CD14-positive monocyte (primary cell): ENCODE measurements at places on chromosomes 11 and 22. TPM values are rescaled to one million over a fixed set of nuclear protein-coding genes. Genes with fewer than 3 reads are reported as not detected.

SPDYC gene
- polyA plus RNA-seq = not detected in 2 replicates

APOL4 gene
- 0.51 and 0.75 TPM in 2 replicates for polyA plus RNA-seq

GTPBP1 gene
- polyA plus RNA-seq = 36.9 and 41.4 TPM in 2 replicates

DRD4 gene
- not detected for polyA plus RNA-seq

OR5P2 gene
- not detected for polyA plus RNA-seq

MOB2 gene
- 22.1 TPM for polyA plus RNA-seq

CDKN1C gene
- polyA plus RNA-seq = 4.7 TPM

LRRC32 gene
- polyA plus RNA-seq = not detected

ISX gene
- polyA plus RNA-seq = not detected

ZNF70 gene
- 0.04 TPM for polyA plus RNA-seq

PATE3 gene
- polyA plus RNA-seq = not detected in 2 replicates

OR2D2 gene
- not detected in 2 replicates for polyA plus RNA-seq

PKP3 gene
- not detected in 2 replicates for polyA plus RNA-seq

SLC22A8 gene
- not detected for polyA plus RNA-seq

PATE2 gene
- not detected for polyA plus RNA-seq

SCO2 gene
- 39.5 TPM for polyA plus RNA-seq

LARGE2 gene
- 0.12 and 0.48 TPM in 2 replicates for polyA plus RNA-seq

ANGPTL5 gene
- not detected for polyA plus RNA-seq

KDM4D gene
- polyA plus RNA-seq = 0.03 and 0.10 TPM in 2 replicates

NAALAD2 gene
- not detected for polyA plus RNA-seq

VSIG2 gene
- not detected for polyA plus RNA-seq

ZNRF3 gene
- not detected for polyA plus RNA-seq

SCGB2A2 gene
- not detected for polyA plus RNA-seq

OR51E2 gene
- polyA plus RNA-seq = not detected

CEP164 gene
- polyA plus RNA-seq = 4.3 TPM

MISFA gene
- not detected for polyA plus RNA-seq

MMP10 gene
- polyA plus RNA-seq = not detected

NCAPH2 gene
- polyA plus RNA-seq = 18.1 TPM

PRG2 gene
- polyA plus RNA-seq = not detected

IL10RA gene
- polyA plus RNA-seq = 226 TPM

TRIM49B gene
- polyA plus RNA-seq = not detected in 2 replicates

GAL3ST1 gene
- polyA plus RNA-seq = not detected

RTN4R gene
- not detected in 2 replicates for polyA plus RNA-seq

RAG1 gene
- polyA plus RNA-seq = 0.69 TPM

IGSF9B gene
- not detected in 2 replicates for polyA plus RNA-seq

TRIM34 gene
- polyA plus RNA-seq = 10.5 and 25.7 TPM in 2 replicates

PRR33 gene
- polyA plus RNA-seq = not detected

BDNF gene
- not detected for polyA plus RNA-seq

TNNT3 gene
- polyA plus RNA-seq = not detected

OR51L1 gene
- polyA plus RNA-seq = not detected

TTLL12 gene
- polyA plus RNA-seq = 9.5 and 11.8 TPM in 2 replicates

CNTF gene
- 0.42 and 2.1 TPM in 2 replicates for polyA plus RNA-seq

ARCN1 gene
- 101 TPM for polyA plus RNA-seq

KRTAP5-9 gene
- not detected for polyA plus RNA-seq

HTR3A gene
- not detected in 2 replicates for polyA plus RNA-seq

CALCA gene
- polyA plus RNA-seq = not detected

FAT3 gene
- not detected in 2 replicates for polyA plus RNA-seq

FXYD6 gene
- polyA plus RNA-seq = 44.1 TPM

ENTHD1 gene
- not detected for polyA plus RNA-seq

RBMXL2 gene
- polyA plus RNA-seq = not detected in 2 replicates

PDE2A gene
- 0.53 TPM for polyA plus RNA-seq

AKIP1 gene
- polyA plus RNA-seq = 18.7 TPM

OR8D1 gene
- not detected in 2 replicates for polyA plus RNA-seq

ATL3 gene
- 22.7 TPM for polyA plus RNA-seq
